ENCODE measurements at places on chromosomes 3 and 15.

GRCh38 chr15:66932634-66933024 is 132.8 kb upstream of the SMAD3 start:
- DNase-seq = no peak

DNA sequence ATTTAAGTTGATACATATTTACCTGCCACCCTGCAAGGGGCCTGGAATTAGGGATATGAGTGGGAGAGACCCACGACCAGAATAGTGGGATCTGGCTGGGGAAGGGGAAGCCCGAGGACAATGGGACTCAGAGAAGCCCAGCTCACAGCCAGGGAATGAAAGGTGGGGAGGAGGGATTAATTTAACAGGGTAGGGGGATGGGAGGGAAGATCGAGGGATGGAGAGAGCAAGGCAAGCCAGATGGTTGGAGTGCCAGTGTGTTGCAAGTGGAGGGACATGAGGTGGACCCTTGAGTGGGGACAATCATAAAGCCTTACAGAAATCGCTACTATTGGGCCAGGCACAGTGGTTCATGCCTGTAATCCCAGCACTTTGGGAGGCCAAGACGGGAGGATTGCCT is 4.4 kb upstream of the GNAI2 start:
- DNase-seq = no peak

DNA sequence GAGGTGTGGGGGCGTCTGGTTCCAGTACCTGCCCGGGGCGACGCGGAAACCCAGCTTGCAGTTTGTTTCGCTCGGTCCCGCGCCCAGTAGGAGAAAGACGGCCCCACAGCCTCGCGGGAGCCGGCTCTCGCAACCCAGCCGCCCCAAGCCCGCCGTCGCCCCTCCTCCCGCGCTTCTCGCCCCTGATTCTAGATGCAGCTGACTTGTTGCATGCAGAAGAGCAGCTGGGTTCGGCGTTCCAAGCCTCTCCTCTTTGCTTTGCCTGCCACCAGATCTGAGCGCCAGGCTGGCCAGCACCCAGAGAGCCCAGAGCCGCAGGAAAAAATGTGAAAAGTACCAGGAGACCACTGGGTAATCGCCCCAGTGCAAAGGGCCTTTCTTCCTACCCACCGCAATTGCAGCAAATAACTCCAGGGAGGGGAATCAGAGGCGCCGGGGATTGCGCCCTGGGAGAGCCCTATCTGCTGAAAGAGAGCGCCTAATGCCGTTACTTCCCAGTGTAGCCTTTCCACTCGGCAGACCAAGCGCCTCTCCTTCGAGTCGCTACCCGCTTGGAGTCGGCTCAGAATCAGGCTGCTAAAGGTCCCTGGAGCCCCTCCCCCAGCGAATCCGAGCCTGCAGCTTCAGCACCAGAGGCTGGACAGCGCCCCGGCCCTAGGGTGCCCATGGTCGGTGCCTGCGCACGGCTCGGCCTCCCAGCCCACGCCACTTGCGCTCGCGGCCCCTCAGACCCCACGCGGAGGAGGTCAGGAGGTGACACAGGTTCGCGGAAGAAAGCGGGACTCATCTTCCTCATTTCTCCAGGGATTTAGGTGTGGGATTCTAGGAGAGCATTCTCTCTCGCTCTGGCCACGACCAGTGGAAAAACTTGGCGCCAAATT is 15.7 kb upstream of the AEN start:
- no peak for DNase-seq

GRCh38 chr3:189673535-189673934 is 42.3 kb downstream of the TP63 start:
- no peak for DNase-seq

- no peak for DNase-seq
These were observed 1.8 kb upstream of the ROPN1B start for GRCh38 chr3:125967156-125967555.

GRCh38 chr15:62107571-62108121 is 40.9 kb downstream of the C2CD4A start:
- DNase-seq = no peak

- DNase-seq = no peak
These were observed 59.1 kb downstream of the SST start for GRCh38 chr3:187610981-187611511.

DNA sequence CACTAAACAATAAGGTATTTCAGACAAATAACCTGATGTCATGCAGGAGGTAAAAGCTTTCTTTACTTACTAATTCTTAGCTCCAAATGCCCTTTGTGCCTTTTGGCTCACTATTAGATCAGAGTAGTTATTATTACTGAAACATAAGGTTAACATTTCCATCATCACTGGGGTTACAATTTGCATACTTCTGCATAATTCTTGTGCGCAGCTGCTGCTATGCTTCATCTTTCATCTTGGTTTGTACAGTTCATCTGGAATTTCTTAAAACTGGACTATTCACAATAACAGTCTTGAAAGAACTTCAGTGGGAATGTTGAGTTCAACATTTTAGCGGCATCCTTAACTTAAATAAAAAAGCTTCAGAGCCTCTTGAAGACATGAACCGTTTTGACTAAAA is 383.2 kb upstream of the ADAMTS9 start:
- DNase-seq = no peak

Data from T-helper 1 cell (primary cell).